ENCODE measurements at places on chromosomes 5 and 9.
A peak's percentile ranks its signal among the peaks of the same experiment; 100 is the strongest.

DNA sequence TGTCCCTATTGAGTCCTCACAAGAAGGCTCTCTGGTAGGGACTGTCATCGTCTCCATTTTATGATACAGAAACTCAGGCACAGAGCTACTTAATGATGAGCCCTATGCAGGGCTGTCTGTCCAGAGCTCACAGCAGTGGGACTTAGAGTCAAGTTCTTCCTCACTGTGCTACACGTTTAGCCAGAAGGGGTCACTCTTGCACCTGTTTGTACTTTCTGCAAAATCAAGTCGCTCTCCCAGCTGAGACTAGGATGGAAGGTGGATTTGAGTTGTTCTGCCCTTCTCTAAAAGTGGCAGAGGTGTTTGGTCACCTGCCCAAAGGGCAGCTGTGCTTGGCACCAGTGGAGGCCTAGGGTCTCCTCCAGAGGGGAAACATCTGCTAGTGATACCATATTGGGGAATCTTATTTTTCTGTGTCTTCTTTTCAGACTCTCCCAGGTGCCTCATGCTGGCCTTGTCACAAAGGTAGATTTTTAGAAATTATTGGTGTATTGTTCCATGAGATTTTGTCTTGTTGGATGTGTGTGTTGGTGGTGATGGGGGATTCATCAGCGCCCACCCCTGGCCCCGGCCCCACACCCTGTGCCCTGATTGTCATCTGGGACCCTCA is 104.2 kb downstream of the PPARGC1B start:
- no peak for DNase-seq

DNA sequence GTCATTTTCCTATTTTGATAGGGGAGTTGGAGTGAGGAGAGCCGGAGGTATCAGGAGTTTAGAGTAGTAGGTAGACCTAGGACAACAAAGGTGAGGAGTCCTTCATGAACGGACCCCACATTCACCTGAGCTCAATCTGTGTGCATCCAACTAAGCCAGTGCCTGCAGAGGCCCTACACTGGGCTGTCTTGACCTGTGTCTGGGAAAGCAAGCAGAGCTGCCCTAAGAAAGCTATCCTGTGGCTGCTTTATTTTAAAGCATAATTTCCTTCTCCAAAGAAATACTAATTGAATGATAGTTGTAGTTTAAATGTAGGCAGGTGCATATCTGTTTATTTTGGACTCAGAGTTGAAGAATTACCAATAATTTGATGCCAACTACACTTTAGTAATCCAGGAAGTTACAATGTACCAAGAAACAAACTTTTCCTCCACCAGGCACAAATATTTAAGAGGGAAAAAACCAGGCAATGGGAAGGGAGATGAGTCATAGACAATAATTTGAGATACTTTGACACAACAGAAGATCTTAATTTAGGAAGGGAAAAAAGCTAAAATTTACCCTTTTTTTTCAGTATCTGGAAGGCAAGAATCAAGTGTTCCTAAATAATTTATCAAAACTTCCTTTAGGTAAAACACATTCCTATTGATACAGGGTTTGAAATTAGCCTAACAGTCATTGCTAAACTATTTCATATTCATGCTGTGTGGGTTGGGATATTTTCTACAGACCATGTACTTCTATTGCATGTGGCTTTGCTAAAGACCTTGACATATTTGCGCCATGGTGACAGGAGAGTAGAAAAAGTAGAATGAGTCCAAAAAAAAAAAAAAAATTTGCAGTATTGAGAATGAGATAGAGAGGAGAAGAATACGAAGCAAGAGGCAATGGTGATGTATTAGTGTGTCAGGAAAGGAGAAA is 376.6 kb upstream of the TUSC1 start:
- DNase-seq, result no peak

DNA sequence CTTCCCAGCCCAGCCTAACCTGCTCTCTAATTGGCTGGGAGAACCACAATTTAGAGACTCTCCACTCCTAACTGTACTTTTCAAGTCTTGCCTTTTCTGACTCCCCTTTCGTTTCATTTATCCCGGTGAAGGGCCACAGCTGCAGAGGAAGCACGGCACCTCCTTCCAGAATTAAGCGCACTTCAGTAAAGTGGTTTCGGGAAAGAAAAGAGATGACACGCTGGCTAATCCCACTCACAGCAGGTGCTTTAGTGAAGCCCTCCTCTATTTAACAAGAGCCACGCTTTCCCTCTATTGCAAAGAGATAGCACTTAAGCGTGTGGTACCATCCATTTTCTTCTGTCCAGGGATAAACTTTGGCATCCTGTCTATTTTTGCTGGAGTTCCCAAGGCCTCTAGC is 4.8 kb downstream of the DNAH5 start:
- DNase-seq, result no peak

GRCh38 chr5:81363093-81363871 is 30.7 kb downstream of the ACOT12 start:
- no peak for DNase-seq

GRCh38 chr9:23552876-23553601 is 273.0 kb downstream of the ELAVL2 start:
- no peak for DNase-seq

DNA sequence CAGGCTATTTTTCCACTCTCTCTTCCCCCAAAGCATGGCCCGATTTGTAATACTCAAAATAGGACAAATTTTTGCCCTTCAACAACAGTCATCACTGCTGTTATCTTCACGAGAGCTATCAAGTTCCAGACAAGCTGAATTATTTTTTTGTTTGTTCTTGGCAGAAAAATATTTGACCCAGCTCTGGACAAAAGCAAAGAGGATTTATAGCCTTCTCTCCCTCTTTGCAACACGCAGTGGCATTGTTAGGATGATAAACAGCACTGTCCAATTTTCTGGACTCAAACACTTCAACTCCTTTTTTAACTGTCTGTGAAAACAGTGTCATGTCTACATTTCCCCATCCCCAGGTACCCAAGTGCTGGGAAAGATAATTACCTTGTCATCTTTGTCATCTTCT is 160.3 kb downstream of the SLF1 start:
- DNase-seq, result no peak

DNA sequence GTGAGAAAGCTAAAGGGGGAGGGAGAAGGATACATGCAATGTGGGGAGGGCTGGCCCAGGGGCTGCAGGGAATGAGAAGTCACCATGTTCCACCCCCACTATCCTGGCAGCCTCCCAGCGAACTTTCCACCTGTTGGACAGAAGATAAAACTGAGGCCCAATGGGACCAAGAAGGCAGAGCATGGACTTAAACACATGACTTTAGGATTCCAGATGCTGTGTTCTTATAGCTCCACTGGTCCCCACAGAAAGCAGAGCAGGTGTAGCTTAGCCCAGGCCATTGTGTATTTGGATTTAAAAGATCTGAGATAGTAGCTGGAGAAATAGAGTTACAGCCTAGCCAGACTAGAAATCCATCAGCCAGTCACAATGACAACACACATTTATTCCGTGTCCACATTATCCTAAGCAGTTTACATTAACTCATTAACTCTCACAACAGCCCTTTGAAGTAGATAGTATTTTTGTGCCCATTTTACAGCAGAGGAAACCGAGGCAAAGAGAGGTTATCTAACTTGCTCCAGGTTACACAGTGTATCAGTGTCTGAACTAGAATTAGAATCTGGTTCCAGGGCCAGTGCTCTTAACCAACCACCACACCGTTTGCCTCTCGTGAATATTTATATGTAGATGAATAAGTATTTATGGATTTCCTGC is 121.0 kb downstream of the RGS3 start:
- no peak for DNase-seq

GRCh38 chr5:112635276-112635675 is 102.4 kb upstream of the APC start:
- DNase-seq, result no peak

- no peak for DNase-seq
Observed at GRCh38 chr9:98958271-98958984, 14.7 kb downstream of the COL15A1 start.

DNA sequence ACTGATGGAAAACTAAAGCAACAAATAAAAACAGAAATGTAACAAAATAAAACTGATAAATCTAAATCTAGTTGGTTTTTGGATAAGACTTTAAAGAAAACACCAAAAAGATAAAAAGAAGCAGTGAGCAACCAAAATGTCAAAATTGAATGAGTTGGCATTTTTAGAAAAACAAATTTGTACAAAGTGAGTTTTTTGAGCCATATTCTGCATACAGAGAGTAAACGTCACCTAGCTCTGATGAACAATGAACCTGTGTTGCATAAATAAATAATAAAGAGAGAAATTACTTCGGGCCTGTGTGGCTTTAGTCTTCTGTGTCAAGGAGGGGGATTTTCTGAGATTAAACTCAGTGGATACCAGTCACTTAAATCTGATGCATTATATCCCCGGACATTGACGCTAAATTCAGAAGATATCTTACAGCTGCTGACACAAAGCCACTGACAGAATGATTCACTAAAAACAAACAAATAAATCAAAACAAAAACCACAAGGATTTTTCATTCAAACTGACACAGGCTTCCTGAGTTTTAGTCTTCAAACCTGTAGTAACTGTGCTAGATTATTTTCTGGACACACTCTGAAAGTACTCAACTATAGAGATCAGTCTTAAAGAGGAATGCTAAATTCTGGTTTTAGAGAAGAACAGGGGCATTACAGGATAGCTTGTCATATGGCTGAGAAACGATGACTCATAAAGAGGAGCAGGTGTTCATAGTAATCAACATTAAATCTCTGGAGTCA is 403.5 kb upstream of the ST8SIA4 start:
- no peak for DNase-seq

GRCh38 chr5:139178935-139179334 is 19.2 kb downstream of the SIL1 start:
- no peak for DNase-seq

DNA sequence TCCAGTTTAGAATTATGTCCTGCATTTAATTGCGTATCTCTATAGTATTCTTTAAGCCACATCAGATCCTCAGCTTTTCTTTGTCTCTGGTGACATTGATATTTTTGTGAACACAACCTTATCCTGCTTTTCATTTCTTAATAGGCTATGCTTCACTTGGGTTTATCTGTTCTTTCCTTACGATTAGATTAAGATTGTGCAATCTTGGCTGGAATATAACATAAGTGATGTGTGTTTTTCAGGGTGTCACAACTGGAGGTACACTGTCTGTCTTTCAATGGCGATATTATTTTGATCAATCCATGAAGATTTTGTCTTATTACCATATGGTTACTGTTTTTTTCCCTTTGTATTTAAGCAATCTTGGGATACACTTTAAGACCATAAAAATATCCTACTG is 23.6 kb downstream of the NAA35 start:
- DNase-seq, result no peak

- DNase-seq, result peak; percentile 85
Observed at GRCh38 chr9:91589101-91589553, 165.5 kb upstream of the NFIL3 start.

- DNase-seq, result no peak
Observed at GRCh38 chr5:31215236-31215635, 21.8 kb downstream of the CDH6 start.

- DNase-seq, result no peak
Observed at GRCh38 chr5:153674356-153674755, 183.9 kb downstream of the GRIA1 start.

DNA sequence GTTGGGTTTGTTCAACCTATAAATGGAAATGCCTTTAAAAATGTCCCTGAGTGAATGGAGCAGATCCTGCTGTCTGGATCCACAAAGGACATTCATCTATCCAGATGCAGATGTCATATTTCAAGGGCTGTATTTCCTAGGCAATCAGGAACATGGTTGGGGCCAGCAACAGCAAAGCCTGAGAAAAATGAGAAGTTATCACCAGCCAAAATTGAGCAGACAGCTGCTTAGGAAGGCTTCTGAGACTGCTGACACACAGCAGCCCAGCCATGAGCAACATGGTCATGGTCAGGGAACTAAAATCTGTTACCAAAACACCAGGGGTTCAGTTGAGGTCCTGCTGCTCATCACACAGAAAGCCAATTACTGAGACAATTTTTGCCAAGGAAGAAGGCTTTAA is 9.2 kb upstream of the IL7R start:
- no peak for DNase-seq

GRCh38 chr5:160458806-160459800 is 37.4 kb downstream of the PTTG1 start:
- no peak for DNase-seq

GRCh38 chr9:109048822-109049221 is 35.5 kb upstream of the CTNNAL1 start:
- DNase-seq, result no peak

DNA sequence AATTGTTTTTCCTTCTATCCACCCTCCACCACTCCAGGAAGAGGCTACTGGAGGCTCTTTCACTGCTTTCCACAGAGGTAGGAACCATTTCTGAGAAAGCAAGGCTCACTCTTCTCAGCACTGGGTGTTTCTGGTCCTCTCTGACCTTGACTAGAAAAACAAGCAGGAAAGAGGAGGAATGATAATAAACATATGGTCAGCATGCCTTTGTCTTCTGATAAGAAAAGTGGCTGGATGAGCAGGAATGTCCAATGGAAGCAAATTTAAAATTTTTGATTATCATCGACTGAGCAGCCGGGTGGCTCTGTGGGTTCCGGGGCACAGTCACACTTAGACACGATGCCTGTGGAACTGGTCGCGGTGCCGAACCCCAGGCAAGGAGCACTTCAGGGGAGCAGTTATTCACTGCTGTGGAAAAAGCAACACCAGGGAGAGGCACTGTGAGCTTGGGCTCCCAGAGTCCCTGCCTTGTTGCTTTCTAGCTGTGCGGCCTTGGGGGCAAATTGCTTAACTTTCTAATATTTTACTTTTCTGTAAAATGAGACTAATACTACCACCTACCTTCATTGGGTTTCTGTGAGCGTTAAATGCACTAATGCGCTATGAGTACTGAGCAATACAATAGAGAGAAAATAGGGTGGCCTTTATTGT is 157.0 kb upstream of the LHFPL2 start:
- no peak for DNase-seq

GRCh38 chr9:127078336-127078735 is 44.1 kb downstream of the ANGPTL2 start:
- DNase-seq, result no peak

GRCh38 chr9:33306037-33306436 is 15.7 kb downstream of the NFX1 start:
- no peak for DNase-seq

GRCh38 chr9:130417602-130418001 is 27.2 kb upstream of the ASS1 start:
- DNase-seq, result no peak

- DNase-seq, result no peak
Observed at GRCh38 chr9:112315331-112316257, 17.8 kb downstream of the PTBP3 start.

DNA sequence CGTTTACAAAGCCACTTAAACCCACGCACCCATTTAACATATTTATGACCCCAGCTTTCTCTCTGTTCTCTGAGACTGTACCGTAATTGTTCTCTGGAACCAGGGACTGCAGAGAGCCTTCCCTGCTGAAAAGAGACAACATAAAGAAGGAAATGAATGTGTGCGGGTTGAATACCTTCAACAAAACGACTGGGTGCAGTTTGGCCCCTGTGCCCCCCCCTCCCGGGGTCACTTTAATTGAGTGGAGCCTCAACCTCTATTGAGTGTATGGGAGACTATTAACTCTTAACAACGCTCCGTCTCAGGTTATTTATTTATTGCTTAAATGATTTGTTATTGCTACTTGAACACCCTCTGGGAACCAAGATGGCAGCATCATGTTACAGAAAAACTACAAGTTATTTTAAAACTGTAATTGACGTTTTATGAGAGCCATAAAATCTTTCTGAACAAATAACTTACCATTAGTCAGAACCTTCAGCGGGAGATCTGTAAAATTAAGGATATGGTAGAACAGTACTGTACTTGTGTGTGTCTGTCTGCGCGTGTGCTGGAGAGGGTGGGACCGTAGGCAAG is 70.6 kb downstream of the GAS1 start:
- DNase-seq, result no peak
